ENCODE measurements at places on chromosomes 3 and 15.

DNA sequence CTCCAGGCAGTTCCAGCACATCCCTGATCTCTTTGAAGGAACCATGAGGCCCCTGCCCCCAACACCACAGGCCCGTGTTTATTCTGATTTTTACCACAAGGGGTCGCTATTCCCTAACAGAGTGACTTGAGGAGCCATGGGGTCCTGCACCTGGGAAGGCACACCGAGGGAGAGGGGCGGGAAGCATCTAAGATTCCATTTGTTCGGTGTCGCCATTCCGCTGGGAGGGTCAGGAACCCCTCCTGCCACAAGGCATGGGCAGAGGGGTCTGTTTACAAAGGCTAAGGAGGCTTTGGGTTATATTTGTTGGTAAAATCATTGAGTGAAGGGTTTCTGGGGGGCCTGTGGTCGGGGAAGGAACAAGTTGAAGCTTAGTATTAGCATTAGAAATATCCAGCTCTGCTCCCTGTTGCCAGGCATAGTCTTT, 77.1 kb downstream of the WDR76 start:
- peak; percentile 6 for DNase-seq

DNA sequence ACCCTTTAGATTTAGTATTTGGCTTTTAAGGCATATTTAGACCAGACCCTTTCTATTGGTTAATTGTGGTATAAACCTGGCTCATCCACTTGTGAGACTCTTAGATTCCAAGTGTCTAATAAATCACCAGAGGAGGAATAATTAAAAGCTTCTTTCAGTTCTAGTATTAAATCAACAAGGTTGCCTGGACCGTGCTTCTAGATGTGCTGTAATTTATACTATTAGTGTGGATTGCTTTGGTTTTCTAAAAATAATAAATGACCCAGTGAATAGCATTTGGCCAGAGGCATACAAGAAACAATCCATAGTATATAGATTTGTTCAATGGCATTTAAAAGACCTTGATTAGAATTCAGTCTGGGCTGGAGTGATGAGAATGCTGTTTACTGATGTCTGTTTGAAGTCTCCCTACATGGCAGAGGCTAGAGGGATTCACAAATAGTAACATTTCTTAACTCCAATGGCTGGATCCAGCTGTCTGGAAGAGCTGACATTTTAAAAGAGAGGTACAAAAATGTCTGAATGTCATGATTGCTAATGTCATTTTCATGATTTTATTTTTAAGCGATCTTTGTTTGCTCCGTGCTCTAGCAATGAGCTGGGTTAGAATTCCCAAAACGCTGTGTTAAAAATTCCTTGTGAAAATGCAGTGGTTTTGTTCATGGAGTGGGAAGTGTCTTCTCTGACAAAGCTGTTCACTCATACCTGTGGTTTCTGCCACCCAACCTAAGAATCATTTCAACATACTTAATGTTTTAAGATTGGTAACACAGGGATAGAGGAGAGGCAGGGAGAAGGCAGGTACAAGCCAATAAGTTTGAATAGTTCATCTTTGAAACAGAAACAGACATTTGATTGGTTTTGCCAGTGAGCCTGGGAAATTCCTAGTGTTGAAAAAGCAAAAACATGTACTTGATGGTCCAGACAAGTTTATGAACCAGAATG, 89.9 kb downstream of the RBMS3 start:
- no peak for DNase-seq

DNA sequence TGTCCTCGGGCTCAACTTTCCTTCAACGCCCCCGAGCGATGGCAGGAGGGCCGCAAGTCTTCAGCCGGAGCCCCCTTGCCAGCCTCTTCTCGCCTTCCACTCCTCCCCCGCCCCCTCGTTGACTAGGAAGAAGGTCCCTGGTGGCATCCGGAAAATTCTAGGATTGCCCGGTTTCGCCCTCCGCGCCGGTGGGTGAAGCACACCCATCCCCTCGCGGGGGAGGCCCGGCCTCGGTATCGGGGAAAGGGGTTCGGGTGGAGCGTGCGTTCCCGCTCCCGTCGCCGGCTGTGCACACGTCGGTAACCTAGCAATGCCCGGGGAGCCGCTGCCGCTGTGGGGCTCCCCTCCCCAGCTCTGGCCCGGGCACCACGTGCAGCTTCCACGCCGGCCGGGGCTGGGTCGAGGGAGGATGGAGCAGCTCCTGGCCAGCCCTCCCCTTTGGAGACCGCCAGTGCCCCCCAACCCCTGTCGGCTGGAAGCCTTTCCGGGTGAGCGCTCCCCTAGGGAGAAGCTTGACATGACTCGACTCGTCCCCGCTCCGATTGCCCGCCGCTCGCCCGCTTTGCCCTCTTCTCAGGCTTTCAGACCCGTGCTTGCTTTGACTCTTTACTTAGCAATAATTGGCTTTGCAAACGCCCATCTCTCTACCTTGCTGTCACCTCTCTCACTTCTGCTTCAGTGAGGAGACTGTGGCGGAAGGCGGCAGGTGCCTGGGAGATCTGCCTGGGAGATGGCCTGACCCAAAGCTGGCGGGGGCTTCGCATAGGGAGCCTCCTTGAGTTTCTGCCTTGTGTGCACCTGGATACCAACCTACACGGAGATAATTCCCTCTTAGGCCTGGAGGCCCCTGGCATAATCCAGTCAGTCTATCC, 1.3 kb downstream of the CACNA1D start:
- DNase-seq: no peak

DNA sequence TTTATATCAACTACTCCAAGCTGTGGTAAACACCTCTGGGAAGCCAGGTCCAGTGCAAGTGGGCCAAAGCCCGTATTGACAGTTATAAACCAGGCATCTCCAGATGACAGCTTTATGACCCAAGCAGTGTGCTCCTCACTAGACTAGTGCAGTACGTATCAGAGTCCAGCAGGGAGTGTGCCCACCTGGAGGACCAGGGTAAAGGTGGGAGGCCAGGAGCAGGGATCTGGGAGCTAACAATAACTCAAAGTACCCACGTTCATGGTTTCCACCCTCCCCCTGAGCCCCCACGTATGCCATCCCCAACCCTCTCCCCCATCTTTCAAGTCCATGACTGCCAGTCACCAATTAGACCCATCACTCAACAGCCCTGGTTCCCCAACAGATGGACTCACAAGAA, 27.0 kb upstream of the ALDH1A3 start:
- no peak for DNase-seq

DNA sequence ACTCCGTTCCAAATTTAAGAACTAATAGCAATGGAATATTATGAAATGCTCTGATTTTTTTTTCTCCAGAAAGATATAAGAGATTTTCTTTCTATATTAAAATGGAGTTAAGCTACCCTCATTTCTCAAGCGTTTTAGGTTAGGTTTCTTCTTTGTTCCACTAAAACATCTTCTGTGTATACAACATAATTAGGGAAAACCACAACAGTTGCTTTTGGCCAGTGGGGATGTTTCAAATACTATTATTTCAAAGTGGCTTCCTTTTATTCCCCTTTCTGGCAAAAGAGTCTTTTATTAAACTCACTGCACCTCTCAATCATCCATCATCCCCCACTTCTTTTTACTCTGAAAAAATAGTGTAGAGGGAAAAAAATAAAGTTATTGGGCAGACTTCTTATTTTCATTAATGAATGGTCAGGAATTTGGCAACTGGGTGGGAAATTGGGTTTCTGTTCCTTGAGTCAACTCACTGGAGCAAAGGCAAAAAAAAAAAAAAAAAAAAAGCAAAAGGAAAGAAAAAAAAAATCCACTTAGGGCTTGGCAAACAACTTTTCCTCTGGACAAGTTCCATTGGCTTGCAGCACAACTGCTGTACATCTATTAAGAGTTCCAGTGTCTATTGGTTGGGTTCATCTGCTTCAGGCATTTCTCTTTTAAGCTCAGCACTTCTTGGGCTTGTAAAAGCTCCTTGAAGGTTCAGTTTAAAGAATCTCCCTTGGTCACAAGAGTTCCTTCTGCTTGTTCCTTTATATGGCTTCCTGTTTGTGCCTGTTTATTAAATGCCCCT, 963.4 kb downstream of the ROBO1 start:
- no peak for DNase-seq

DNA sequence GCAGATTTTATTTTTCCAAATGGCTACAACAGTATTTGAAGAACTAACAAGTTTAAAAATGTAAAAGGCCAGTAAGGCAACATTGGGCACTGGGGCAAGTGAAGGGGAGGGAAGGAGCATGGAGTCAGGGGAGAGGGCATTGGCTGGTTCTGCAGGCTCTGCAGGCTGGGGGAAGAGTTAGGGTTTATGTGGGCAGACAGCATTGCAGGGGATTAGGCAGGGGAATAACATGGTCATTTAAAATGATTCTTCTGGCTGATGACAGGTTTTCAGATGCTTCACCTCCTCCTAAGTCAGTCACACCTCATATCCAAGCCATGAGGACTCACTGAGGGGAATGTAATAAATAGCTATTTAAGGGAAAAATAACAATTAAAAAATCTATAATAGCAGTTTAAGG, 52.6 kb downstream of the BTD start:
- no peak for DNase-seq

DNA sequence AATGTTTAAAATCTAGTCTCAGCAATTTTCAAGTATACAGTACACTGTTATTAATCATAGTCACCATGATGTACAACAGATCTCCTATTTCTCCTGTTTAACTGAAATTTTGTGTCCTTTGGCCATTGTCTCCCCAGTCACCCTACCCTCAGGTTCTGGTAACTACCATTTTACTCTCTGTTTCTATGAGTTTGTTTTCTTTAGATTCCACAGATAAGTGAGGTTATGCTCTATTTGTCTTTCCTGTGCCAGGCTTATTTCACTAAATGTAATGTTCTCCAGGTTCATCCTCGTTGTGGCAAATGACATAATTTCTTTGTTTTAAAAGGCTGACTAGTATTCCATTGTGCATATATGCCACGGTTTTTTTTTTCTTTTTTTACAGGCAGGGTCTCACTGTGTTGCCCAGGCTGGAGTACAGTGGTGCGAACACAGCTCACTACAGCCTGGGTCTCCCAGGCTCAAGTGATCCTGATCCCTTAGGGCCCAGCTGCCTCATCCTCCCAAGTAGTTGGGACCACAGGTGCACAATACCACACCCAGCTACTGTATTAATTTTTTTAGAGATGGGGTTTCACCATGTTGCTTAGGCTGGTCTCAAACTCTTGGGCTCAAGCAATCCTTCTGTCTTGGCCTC, 50.0 kb downstream of the RAB7A start:
- no peak for DNase-seq

- no peak for DNase-seq
Measured at GRCh38 chr3:194440756-194441155, 41.7 kb upstream of the GP5 start.

- DNase-seq: no peak
Measured at GRCh38 chr3:49030321-49030720, 1.1 kb upstream of the IMPDH2 start.

DNA sequence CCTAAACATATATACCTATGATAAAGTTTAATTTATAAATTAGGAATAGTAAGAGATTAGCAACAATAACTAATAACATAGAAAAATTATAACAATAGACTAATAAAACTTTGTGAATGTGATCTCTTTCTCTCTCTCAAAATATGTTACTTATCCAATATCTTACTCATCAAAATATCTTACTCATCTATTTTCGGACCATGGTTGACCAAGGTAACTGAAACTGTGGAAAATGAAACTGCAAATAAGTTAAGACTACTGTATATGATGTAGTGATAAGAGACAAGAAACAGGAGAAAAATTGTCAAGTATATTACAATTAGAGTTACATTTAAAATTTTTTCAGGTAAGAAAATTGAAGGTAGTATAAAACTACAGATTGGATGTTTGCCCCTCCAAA, 19.2 kb downstream of the MAP3K13 start:
- DNase-seq: no peak

- no peak for DNase-seq
Measured at GRCh38 chr15:75606711-75607699, 18.5 kb downstream of the SNUPN start.

DNA sequence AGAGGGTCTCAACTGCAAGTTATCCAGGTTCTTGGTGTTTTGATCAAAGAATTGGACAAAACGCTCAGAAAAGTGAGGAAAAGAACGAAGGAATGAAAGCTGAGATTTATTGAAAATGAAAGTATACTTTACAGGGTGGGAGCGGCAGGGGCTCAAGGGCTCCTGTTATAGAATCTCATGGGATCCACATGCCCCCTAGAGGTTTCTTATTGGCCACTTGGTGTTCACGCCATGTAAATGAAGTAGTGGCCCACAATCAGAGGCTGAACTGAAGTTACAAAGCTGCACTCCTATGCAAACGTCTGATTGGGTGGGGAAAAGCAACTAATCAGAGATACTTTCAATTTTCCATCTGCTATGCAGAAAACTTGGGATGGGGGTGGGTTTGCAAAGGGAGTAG, 216.7 kb downstream of the PTPRG start:
- DNase-seq: no peak

DNA sequence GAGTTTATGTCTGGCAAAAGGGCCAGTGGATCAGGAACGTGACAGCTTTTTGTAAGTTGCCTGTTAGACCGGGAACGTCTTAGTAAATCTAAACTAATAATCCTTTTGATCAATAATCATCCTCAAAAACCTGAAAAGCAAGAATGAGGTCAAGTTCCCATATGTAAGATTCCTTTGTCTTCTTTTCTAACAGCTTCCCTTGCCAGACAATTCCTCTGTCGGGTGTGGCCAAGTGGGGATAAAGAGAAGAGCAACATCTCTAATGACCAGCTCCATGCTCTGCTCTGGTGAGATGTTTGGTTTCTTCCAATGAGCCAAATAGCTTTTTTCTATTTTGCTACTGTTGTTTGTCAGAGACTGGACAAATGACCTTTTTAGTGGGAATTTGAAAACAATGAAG, 19.8 kb downstream of the FANCD2OS start:
- no peak for DNase-seq

- DNase-seq: peak; percentile 37
Measured at GRCh38 chr3:38117748-38118420, 19.0 kb downstream of the ACAA1 start.

DNA sequence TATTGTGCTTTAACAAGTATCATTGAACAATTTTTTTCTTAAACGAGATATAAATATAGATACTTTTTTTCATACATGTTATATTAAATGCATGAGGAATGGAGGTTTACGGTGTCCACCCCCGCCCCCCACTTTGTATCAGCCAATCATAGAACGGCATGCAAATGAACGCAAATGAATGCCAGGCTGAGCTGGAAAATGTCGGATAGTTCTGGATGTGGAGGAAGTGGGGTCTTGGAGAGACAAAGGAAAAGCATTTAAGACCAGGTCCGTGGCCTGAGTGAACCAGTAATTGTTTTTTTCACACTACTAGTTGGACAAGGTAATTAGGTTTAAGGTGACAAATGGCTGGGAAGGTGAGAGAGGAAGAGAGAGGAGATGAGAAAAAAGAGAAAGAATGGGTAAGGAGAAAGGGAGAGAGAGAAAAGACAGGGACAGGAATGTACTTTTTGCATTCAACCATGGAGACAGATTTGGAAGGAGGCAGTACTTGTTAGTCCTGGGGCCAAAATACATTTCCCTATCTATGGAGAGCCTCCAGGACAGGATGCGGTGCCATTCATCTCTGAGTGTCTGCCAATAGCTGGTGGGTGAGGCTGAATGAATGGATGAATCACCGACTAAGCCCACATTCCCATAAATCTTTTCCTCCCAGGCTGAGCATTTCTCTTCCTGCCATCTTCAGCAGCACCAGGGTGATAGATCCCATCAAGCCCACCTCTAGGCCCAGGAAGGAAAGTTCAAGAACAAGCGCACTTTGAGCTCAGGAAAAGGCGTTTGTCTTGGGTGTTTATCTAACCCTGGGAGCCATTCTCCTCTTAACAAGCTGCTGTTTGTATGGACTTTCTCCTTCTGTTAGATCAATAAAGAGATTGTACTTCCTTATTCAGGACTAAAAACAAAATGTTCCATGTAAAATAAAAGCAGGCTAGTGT, 1.4 kb upstream of the RAD18 start:
- DNase-seq: no peak

GRCh38 chr15:80895965-80896364, 93.7 kb downstream of the MESD start:
- DNase-seq: no peak

- no peak for DNase-seq
Measured at GRCh38 chr3:44555723-44556122, 730 bp downstream of the ZKSCAN7 start.
